ENCODE measurements at places on chromosomes 4 and X.

GRCh38 chr4:158521484-158522088 lies at the start of gene RXFP1:
Gene RXFP1, plus strand, starts transcription at chr4:158521882. Its CDS starts 95 bp downstream, at chr4:158521977.
- DNase-seq: no peak

DNA sequence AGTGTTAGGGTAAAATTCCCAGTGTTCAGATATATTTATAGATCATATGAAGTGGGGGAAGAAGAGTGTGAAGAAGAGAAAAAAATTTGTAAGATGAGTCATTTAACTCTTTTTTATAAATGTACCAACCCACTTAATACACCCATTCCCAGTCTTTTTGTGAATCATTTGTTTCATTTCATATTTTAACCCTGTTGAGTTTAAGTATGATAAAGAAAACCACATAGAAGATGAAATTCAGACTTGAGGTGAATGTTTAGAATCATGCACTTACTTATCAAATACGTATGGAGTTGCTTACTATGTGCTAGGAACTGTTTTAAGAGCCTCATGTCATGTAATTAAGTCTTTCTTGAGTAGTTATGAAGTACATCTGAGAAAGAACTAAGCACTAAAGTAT lies 56.6 kb upstream of the DAPP1 start:
- DNase-seq: no peak

DNA sequence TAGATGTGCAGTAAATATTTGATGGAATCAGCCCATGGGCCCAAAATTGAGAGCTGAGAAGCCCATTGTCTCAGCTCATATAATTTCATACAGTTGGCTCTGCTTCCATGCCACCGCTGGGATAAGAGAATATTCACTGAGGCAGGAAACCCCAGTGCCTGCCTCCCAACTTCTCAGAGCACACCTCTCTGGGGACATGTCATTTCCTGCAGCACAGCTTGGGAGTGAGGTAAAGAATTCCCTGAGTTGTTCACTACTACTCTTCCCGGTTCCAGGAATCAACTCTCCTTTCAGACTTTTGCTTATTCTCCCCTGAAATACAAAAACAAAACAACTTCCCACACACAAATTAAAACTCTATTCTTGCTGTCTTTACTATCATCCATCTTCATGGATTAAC lies 389.3 kb downstream of the MAPK10 start:
- no peak for DNase-seq

DNA sequence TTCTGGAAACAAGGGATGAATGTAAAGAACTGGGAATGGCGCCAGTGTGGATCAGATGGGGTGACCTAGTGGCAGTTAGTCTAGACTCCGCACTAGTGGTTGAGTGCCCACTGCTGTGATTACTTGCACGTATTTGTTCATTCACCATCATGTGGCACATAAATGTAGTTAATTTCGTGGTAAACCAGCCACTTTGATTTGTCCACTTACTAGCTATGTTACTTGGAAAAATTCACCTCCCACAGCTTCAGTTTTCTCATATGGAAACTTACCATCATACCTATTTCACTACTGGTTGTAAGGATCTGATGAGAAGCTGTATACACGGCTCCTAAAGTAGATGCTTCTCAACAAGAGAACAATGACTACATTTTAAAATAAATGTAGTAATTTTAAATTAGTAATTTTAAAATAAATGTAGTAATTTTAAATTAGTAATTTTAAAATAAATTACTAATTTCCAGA lies 394 bp upstream of the DYNLT3 start:
- no peak for DNase-seq

- DNase-seq: no peak
Observed at GRCh38 chr4:148076964-148077363, 345.1 kb downstream of the ARHGAP10 start.

DNA sequence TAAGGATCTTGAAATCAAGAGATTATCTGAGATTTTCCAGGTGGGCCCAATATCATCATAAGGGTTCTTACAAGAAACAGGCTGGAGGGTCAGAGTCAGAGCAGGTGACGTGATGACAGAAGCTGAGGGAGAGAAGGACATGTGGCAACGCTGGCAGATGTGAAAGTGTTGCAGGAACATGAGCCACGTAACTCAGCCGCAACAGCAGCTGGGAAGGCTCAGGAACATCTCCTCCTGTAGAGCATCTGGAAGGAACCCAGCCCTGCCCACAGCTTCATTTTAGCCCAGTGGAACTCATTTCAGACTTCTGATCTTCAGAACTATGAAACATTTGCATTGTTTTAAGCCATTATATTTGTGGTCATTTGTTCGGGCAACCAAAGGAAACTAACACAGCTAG lies 156.3 kb upstream of the VEGFC start:
- DNase-seq: no peak

GRCh38 chr4:61555789-61556188 lies 355.7 kb downstream of the ADGRL3 start:
- DNase-seq: no peak

DNA sequence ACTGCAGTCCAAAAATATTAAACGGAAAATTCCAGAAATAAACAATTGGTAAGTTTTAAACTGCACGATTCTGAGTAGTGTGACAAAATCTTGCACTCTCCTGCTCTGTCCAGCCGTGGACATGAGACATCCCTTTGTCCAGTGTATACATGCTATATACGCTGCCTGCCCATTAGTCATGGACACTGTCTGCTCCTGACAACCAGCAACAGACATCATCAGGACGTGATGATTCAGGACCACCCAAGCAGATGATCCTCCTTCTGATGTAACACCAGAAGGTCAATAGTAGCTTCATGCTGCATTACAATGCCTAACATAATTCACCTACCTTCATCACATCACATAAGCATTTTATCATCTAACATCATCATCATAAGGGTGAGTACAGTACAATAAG lies 36.3 kb downstream of the ATRX start:
- DNase-seq: no peak

- DNase-seq: no peak
Observed at GRCh38 chrX:79096145-79096556, 48.3 kb upstream of the GPR174 start.

DNA sequence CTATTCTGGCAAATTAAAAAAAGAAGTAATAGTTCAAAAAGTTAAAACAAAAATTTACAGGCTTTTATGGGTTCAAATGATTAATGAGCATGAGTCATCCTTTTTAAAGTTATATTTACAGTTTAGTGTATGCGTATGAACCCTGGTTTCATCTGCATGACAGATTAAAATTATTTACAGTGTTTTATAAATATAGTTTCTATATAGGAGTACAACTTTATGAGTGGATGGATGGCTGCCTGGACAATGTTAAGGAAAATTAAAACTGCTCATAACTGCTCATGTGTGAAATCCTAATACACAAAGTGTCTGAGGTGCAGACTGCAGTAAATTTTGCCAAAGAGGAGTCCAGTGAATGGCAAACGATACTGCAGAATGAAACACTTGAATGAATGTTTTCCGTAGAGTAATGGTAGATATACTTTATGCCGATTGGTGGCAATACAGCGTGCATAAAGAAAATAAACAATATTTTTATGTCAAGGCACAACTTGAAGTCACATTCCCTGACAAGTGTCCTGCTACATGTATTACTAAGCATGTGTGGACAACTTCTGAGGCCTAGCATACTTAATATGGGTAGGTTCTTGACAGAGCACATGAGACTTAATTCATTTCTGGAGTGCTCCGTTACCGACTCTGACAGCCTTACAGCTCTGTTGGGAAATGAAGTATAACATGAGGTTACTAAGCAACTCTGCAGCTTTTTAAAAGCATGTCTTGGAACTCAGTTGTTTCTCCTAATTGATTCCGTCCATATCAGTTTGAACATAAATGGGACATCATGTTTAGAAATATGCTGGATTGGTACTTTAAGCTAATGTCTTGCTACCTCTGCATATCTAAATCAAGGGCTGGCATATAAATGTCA lies 985.6 kb upstream of the PCDH7 start:
- no peak for DNase-seq

GRCh38 chr4:161702287-161702686 lies 461.5 kb downstream of the FSTL5 start:
- DNase-seq: no peak

- DNase-seq: no peak
Observed at GRCh38 chr4:1112174-1112820, 1.1 kb downstream of the RNF212 start.

GRCh38 chr4:41795796-41796385 lies 47.4 kb upstream of the PHOX2B start:
- DNase-seq: no peak

DNA sequence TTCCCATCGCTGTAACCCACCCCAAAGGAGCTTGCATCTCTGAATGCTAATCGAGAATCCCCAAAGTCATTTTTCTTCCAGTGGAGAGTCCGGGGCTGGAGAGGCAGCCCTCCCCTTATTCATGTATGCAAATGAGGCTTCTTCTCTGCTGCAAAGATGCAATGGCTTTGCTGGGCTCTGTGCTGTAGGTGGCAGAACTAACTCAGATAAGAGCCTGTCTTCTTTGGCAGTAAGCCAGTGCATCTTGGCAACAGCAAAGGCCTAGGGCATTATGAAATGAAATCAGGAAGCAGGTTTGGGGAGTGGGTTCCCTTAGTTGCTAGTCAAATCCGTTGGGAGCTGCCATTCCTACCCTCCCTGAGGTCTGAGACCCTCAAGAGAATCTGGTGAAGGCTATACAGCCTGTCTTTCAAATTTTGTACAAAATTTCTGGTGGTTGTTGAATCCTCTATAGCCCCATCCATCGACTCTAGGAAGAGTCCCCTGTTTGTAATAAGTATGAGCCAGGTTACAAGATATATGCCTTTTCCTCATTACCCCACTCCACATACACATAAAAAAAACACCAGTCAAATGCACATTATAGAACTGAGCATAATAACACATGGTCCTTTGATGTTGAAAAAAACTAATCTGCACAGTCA lies 290.6 kb upstream of the TAPT1 start:
- peak; percentile 63 for DNase-seq

DNA sequence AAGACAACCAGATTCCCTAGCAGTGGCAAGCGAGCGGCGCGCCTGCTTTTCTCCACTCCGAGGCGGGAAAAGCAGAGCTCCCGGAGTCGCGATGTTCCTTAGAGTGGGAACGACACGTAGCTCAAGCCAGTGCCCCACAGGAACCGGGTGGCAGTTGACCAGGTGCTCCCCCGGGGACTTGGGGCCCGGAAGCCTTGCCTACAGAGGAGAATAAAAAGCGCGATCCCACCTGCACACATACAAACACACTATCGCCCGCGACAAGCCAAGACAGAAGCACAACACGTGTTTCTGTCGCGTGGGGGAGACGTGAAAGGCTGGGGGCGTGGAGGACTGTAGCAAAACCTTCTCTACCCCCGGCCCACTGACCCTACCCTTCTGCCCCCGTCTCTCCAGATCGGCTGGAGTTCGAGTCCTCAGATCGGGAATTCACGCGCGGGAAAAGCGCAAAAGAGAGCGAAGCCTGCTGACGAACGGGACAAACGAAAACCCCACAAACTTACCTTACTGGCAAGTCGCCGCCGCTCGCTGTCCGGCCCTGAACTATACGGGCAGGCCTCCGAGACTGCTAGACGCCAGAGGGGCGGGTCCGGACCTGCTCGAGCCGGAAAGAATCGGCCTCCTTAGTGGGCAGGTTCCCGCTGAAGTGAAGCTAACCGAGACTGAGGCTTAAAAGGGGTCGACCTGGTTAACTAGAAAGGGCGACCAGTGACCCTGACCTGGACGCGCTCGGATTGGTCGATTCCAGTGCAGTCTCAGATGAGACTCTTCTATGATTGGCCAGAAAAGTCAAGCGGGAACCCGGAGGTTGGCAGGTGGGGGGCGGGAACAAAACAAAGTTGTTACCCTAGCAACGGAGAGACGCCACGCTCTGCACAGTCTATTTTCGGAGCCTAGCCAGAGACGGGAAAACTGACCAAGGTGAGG lies at the start of the genes DNAAF6 and NUP62CL:
Gene DNAAF6, plus strand, starts transcription at position 842 of the 927 bp plus-strand sequence. CDS start 6,265 bp downstream, outside the sequence.
Gene NUP62CL, minus strand, starts transcription at position 664 of the 927 bp plus-strand sequence. CDS start 31,287 bp downstream, outside the sequence.
- no peak for DNase-seq

DNA sequence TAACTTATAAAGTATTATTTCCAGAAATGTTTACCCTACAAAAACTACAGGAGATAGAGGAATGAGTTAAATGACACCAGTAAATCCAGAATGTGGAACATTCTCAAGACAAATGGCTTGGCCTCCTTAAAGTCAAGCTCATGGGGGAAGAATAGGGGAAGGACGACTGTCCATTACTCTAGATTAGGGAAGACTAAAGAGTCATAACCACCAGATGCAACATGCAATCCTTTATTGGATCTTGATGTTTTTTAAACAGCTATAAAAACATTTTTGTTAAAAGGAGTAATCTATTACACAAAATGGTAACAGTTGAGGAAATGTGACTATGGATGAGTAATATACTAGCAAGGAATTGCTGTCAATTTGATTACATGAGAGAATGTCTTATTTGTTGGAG lies 11.1 kb downstream of the ACOT9 start:
- no peak for DNase-seq

DNA sequence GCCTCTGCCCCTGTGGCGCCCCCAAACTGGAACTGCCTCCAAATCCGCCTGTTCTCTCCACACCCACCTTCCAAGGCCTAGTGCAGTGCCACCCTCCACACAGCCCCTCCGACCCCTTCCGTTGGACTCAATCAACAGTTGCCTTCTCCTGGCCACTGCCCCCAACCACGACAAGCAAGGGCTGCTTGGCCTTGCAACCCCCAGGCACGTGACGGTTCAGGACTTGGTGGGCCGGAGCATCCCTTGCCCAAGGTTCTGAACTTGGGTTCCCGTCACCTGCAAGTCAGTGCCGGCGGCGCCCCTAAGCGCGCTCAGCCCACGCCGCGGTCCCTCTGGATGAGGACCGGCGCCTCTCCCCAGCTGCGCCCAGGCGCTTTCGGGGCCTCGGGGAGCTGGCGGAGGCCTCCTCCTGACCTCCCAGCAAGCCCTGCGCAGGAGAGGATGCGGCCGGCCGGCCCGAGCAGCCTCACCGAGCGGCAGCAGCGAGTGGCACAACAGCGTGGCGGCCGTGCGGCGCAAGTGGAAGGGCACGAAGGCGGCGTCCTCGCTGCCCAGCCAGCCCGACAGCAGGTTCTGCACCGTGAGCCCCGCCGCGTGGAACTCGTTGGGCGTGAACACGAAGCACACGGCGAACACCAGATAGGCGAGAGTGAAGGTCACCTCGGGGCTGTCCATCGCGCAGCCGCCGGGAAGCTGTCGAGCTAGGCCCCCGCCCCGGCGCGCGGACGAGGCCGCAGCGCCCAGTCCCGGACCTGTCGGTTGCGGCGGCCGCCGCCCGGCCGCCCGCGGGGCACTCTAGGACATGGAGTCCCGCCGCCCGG lies 750 bp downstream of the TMEM129 start:
- DNase-seq: peak; percentile 17

DNA sequence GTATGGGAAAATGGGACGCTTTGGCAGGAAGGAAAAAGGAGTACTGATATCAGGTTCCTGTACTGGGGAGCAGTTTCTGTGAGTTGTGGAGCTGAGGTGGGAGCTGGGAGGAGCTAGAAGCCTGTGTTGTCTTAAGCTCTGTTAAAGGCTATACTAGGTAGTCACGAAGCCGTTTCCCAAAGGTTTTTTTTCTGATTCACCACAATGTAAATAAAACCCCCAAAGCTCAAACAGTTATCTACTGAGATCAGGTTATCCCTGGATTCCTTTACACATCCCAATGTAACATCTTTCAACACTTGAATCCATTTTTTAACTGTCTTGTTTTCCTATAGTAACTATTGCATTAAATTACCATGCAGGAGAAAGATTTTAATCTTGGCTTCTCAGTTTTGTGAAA lies 297.4 kb upstream of the SFRP2 start:
- DNase-seq: no peak

GRCh38 chr4:179307297-179308136 lies 1865.3 kb upstream of the AGA start:
- peak; percentile 2 for DNase-seq
